ENCODE measurements at places on chromosomes 5 and 9.

DNA sequence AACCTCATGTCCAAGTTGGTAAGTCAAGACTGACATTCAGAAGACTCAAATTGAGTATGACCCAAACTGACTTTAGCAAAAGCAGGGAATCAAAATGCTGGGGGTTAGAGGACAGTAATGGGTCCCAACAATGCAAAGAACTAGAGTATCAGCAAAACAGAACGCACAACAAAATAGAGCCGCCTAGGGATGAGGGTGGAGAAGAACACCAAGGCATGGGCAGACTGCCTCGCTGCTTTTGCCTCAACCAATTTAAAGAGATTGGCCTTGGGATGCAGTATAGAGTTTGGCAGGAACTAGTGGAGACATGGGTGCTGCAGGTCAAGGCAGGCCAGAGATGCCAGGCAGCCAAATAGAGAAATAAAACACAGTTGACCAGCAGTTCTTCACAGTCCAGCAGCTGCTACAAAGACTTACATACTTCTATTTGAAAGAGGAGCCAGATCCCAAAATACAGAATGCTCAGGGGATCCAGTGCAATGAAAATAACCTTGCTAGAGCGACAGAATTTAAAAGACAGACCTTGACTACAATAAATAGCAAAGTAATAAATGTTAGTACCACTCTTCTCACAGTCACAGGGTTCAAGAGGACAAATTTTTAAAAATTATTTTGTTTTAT is 83.9 kb upstream of the NIPBL start:
- no peak for DNase-seq

GRCh38 chr5:89816038-89816437 is 593.5 kb downstream of the CETN3 start:
- DNase-seq, result peak; percentile 21

DNA sequence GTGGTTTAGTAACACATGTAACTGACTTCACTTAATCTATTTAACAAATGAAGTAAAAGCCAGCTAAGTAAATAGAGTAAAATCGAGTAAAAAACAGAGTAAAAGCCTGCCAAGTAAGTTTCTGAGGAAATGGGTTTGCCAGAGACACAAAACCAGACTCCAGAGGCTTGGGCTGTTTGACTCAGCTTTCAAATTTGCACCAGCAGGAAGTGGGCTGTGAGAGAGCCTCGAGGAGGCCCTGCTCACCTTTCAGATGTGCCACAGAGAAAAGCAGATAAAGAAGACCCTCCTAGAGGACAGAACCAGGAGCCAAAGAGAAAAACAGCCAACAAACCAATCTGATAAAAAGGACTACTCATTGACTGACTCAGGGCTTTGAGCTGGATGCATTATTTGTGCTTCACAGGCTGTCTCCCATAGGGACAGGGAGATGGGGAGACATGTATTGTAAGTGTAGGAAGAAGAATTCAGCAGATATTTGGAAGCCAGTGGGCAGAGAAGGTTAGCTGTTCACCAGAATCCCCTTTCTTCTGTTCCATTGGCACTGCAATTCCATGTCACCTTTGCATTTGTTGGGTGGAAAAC is 14.4 kb upstream of the AMACR start:
- peak; percentile 53 for DNase-seq

DNA sequence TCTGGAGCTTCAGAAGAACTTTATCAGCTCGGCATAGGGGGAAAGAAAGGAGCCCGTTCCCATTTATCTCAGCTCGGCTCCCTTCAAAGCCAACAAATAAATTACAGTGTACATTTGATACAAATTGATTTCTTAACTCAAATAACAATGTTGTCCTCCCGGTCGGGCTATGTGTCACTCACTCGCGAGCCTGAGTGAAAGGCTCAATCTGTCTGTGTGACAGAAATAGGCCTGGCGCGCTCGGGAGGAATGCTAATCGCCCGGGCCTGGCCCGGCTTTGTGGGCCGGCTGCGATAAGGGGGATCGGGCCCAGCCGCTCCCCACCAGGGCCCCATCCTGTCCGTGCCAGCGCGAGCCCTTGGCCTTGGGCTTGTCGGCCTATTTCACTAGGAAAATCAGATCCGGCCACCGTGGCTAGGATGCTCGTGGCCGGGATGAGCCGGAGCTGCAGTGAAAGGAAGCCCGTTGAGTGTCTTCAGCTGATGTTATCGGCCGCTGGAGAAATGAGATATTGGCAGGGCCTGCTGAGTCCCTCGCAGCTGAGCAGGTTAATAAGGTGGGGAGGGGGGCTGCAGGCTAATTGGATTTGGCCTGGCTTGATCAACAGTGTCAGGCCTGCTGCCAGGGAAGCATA is 258.7 kb downstream of the IRX1 start:
- DNase-seq, result no peak

GRCh38 chr5:155127552-155127951 is 114.0 kb downstream of the KIF4B start:
- DNase-seq, result no peak

DNA sequence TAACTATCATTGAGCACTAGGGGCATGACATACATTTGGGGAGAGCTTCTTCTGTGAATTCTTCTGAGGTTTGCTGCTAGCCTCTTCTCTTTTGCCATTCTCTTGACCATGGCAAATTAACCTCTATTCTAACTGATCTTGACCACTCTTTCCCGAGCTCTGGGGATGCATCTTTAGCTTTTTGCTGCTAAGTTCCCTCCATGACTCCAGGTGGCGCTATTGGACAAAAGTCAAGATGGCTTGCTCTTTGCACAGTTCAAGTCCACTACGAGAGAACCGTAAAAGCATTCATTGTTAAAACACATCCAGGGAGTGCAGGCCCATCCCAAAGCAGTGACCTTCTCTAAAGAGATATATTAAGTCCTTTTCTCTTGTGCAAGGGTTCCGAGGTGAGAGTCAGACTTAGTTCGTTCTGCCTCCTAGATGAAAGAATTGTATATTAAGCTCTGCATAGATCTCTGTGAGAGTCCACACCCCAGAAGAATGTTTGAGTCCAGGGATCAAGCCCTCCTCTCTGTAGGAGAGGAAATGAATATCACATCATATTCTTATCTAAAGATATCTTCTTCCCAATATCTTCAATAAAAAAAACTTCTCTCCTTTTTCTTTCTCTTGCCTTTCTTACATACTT is 1152.9 kb upstream of the CDH6 start:
- DNase-seq, result peak; percentile 22

DNA sequence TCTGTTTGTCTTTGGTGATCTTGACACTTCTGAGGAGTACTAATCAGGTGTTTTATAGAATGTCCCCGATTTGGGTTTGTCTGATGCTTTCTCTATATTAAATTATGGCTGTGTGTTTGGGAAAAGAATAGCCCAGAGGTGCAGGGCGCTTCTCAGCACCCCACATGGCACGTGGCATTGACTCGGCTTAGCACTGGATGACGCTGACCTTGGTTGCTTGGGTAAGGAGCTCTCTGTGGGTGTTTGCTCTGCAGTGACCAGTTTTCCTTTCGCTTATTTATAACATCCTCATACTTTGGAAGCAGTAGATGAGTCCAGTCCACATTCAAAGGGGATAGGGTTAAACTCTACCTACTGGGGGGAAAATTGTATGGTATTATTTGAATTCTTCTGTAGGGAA is 12.5 kb upstream of the FAM120AOS start:
- no peak for DNase-seq

DNA sequence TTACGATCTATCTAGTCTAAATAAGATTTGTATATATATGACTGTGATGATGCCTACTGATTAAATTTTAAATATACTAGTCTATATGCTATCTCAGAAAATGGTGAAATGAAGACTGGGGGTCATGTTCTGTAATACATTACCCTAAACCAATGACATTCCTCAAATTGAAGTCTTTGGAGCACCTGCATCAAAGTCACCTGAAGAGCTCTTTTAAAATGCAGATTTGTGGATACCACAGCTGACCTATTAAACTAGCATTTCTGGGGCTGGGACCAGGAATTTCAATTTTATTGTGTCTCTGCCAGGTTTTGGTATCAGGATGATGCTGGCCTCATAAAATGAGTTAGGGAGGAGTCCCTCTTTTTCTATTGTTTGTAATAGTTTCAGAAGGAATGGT is 631.9 kb upstream of the DMAC1 start:
- DNase-seq, result no peak

DNA sequence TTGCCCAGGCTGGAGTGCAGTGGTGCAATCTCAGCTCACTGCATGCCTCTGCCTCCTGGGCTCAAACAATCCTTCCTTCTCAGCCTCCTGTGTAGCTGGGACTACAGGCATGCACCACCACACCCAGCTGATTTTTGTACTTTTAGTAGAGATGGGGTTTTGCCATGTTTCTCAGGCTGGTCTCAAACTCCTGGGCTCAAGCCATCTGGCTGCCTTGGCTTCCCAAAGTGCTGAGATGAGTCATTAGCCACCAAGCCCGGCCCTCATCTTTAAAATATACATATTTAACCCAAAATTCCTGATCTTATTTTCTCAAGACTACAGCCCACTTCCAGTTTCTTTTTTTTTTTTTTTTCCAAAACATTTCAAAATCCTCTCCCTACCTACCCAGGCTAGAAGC is 31.7 kb upstream of the MINAR2 start:
- DNase-seq, result no peak

DNA sequence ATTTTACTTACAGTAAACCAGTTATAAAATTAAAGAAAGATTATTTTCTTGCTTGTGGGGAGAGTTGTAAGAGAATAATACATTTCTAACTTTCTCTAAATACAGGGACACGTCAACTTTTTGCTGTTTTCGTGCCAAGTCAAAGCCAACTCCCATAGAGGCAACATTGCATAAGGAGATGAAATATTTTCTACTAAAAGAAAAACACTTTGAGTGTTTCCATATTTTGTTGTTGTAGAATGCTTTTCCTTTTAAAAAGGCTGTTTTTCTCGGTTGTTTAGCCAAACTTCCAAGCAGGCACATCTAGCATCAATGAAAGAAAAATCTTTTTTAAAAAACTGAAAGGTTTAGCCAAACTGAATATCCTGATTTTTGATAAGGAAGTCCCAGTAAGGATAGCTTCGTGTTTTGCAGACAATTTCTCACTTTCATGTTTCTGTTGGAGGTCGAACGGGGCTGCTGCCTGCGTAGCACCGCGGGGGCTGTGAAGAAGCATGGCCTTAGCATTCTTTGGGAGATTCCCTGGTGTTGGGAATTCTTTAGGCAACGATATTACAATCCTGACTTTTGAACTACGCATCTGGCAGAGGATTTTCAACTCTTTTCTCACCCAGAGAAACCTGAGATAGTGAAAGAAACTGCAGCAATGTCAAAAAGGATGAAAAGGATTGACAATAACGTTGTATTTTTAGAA is 108.1 kb upstream of the FBXL7 start:
- peak; percentile 48 for DNase-seq

DNA sequence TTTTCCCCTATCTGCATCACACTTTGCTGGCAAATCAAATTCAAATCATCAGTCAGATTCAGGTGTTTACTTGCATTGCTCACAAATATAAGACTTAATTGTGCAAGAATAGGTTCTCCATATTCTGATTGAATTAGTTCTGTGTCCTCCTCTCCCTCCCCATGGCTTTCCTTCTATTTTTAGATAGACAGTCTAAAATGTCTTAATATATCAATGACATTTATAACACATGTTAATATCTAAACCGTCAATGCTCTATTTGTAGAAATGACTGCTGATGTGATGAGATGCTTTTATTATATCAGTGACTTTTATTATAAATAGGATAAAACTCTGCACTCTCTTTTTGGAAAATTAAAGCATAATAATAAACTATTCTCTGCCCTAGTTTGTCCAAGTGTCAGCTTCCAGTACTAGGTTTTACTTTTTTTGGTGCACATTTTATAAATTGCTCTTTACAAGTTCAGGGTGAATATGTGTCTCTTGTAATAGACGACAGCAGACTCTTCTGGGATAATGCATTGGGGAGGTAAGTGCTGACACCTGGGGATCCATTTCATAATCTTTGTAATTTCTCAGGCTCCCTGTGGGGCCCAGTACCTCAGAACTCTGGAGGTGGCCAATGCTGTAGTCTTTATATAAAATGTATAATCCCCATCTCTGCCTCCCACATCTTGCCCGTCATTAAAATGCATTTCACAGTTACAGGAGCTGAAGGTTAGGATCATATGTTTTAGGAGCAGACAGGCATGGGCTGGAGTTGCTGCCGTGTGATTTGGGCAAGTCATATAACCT is 321.5 kb downstream of the BRINP1 start:
- DNase-seq, result no peak

DNA sequence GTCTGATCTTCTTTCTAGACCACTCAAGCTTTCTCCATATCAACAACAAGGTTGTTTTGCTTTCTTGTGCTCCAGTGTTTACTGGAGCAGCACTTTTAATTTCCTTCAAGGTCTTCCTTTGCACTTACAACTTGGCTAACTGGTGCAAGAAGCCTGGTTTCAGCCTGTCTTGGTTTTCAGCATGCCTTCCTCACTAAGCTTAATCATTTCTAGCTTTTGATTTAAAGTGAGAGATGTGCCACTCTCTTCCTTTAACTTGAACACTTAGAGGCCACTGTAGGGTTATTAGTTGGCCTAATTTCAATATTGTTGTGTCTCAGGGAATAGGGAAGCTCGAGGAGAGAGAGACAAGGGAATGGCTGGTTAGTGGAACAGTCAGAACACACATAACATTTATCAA is 13.4 kb downstream of the AK3 start:
- no peak for DNase-seq

GRCh38 chr5:171721464-171721863 is 64.2 kb upstream of the SMIM23 start:
- DNase-seq, result no peak

DNA sequence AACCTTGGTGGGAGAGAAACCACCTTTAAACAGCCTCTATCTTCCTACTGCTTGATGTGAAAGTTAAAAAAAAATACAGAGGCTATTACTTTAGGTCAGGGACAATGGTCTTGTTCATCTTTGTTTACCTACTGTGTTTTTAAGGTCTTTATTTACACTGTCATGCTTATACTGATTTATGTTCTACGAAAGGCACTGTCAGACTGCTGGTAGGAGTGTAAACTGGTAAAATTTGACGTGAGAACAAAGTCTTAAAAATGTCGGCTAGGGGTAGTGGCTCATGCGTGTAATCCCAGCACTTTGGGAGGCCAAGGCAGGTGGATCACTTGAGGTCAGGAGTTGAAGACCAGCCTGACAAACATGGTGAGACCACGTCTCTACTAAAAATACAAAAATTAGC is 42.1 kb upstream of the ELOVL7 start:
- no peak for DNase-seq

- peak; percentile 28 for DNase-seq
These were observed at the start of gene RXFP3 for GRCh38 chr5:33936381-33937016. RXFP3 (plus strand) TSS chr5:33936386; CDS start chr5:33936741, 355 bp downstream.

GRCh38 chr5:15734058-15734457 is 234.1 kb downstream of the FBXL7 start:
- no peak for DNase-seq

- DNase-seq, result peak; percentile 22
These were observed 535 bp downstream of the JMY start for GRCh38 chr5:79236362-79236969.

GRCh38 chr9:133705576-133705975 is 32.6 kb downstream of the SARDH start:
- DNase-seq, result no peak

DNA sequence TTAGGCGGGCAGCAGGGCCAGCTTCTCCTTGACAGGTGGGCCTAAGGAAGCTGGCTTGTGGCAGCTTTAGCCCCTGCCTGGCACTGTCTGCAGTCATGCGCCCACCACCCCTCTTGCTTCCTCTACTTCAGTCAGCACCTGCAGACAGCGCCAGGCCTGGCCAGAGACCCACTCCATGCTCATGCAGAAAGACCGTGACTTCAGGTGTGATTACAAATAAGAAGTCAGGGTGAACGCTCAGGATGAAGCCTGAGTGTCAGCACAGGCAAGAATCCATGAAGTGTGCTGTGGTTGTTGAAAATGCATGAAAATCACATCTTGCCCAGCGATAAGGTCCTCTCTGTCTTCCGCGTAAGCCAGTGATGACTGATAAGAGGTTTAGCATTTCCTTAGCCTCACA is 3.4 kb downstream of the CSF2 start:
- DNase-seq, result no peak

GRCh38 chr9:2570615-2571479 is 50.7 kb upstream of the VLDLR start:
- DNase-seq, result peak; percentile 48

Measured in AG10803 (cell line).